Naive thymus-derived CD4-positive, alpha-beta T cell (primary cell): ENCODE measurements at places on chromosomes 7 and 10. TPM values are rescaled to one million over a fixed set of nuclear protein-coding genes. Genes with fewer than 3 reads are reported as not detected.
A peak's percentile ranks its signal among the peaks of the same experiment; 100 is the strongest.

GRCh38 chr7:80347173-80347572 is 164.7 kb downstream of the GNAT3 start:
- no peak for DNase-seq

DNA sequence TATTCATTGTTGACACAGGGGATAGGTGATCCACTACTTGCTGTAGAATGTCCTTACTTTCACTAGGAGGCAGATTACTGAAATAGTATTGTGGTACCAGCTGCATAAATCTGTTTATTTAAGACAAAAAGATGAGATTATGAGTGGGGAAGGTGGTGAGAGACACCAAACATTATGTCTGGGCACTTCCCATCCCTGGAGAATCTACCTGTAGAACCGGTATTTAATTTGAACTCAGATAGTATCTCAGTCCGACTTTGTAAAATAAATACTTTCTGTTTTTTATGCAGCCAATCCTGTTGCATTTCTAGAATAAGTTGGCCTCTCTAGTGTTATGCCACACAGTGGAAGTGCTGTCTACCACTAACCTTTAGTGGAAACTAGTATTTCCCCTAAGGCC is 13.4 kb downstream of the BCCIP start:
- DNase-seq: no peak

DNA sequence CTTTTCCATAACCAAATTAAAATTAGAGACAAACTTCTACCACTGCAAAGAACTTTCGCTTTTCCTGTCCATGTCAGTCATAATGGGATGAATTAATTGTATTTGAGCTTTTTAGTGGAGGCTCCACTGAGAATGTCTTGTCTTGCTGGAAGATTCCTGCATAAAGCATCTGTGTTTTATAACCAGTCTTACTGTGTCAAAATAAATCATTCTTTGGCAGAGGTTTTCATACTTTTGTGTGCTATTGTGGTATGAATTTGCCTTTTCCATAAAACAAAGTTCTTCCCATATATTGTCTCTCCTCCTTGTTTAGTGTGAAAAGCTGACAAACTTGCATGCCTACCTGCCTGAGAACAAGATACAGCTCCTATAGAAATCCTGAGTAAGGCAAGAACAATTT is 124.8 kb upstream of the CCDC6 start:
- DNase-seq: no peak

DNA sequence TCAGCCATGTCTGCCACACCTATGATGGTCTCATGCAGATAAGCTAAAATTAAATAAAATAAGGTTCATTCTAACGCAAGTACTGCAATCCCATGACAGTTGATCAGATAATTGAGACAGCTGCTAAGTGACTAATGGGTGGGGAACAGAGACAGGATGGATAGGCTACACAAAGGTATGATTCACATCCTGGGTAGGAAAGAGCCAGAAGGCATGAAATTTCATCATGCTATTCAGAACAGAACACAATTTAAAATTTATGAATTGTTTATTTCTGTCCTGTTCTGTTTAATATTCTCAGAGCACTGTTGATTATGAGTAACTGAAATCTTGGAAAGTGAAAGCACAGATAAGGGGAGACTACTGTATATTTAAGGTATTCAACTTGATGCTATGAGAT is 381.8 kb upstream of the SORCS1 start:
- DNase-seq: no peak

GRCh38 chr10:44706745-44707144 is 204.4 kb upstream of the TMEM72 start:
- no peak for DNase-seq

GRCh38 chr7:130349911-130350782 is 5.5 kb downstream of the CPA5 start:
- DNase-seq: no peak

DNA sequence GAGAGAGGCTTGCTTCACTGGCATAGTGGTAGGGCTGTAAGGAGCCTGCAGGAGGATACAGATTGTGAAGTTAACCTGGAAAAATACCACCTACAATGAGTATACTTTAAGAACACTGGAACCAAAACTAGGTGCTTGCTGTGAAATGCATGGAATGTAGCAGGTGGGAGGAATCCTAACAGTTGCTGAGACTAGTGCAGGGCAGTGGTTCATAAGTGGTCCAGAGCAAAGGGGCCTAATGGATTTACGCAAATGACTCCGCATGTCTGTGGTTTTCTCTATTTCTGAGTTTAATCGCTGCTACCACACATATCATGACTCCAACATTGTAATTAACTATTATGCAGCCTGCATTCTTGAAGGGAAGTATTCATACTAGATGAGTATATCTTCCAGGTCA is 218.4 kb downstream of the CHRM2 start:
- DNase-seq: no peak

DNA sequence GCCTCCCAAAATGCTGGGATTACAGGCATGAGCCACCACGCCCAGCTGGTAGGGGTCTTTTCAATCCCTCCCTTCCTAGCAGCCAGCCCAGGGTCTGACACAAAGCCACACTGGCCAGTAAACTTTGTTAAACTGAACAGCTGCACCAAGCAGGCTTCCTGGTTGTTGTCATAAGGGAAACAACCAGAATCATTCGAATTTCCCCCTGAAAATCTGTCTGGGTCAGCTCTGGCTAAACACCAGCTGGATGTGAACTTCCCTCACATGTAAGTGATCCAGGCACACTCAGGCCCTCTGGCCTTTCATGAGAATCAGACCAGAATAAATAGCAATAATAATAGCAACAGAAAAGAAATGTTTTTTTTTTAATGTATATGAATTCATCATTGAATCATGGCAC is 7.4 kb downstream of the IMPDH1 start:
- no peak for DNase-seq

DNA sequence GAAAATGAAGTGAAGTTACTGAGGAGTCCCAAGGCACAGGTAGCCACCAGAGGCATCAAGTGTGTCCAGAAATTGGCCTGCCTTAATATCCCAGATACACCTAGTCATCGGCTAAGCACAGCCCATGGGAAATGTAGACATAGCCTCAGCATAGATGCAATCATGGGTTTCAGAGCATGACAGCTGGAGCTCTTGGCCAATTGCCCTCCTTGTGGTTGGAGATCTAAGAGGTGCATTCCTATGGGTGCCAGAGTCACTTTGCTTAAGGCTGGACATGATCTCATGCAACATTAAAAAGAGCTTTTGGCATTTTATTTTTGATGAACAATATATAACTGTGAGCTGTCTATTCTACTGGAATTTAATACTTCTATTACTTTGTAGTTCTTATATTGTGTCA is 758.0 kb upstream of the LRRTM3 start:
- DNase-seq: no peak

DNA sequence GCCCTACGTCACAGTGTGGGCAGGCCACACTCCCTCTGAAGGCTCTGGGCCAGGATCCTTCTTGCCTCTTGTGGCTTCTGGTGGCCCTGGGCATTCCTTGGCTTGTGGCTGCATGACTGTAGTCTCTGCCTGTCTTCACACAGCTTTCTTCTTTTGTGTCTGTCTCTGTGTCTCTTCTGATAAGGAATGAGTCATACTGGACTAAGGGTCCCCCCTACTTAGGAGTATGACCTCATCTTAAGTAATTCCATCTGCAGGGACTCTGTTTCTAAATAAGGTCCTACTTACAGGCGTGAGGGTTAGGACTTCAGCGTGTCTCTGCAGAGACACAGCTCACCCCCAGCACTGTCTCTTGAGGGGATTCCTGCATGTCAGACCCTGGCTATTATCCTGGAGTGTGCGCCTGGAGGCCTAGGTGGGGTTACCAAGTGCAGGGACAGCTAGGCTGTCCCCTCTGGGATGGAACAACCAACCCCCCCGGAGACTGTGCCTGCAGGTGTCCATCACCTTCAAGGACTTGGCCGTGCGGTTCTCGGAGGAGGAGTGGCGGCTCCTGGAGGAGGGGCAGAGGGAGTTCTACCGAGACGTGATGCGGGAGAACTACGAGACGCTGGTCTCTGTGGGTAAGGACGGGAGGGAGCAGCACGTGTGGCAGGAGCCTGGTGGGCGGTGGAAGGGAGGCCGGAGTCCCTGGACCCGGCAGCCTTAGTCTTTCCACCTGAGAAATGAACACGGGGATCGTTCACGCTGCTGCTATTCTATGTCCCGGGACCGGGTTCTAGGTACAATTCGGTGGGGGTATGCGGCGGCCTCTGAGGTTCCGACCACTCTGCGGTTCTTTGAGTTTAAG is 54.1 kb downstream of the ZNF467 start:
- DNase-seq: no peak

- DNase-seq: peak; percentile 63
Measured at GRCh38 chr10:113385021-113385999, 167.5 kb upstream of the HABP2 start.

GRCh38 chr7:17234398-17235031 is 63.9 kb upstream of the AHR start:
- DNase-seq: peak; percentile 80

GRCh38 chr7:15158141-15158810 is 255.7 kb upstream of the DGKB start:
- no peak for DNase-seq

GRCh38 chr7:127245607-127246006 is 7.1 kb downstream of the GRM8 start:
- no peak for DNase-seq

DNA sequence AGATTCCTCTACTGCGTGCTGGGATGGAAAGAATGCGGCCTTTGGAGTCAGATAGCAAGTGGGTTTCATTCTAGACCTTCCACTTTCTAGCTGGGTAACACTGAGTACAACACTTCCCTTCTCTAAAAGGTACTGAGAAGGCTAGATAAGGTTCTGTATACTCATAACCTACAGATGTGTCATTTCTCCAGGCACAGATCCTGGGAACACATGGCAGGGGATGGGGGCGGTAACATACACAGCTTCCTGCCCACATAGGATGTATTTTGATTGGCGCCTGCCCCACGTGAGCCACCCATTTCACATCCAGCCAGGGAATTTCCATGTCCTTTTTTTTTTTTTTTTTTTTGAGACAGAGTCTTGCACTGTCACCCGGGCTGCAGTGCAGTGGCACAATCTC is 31.8 kb downstream of the KLRG2 start:
- DNase-seq: no peak

- no peak for DNase-seq
Measured at GRCh38 chr10:19826712-19827111, 10.5 kb downstream of the PLXDC2 start.

GRCh38 chr10:76311752-76312636 is 880.6 kb downstream of the LRMDA start:
- DNase-seq: no peak

- DNase-seq: peak; percentile 33
Measured at GRCh38 chr10:70925377-70926225, 37.2 kb upstream of the PCBD1 start.

- DNase-seq: no peak
Measured at GRCh38 chr7:141754939-141755338, 9.0 kb upstream of the TAS2R3 start.

GRCh38 chr10:111873621-111874135 is 309.9 kb downstream of the GPAM start:
- no peak for DNase-seq

GRCh38 chr10:6382081-6382480 is 179.3 kb downstream of the PFKFB3 start:
- peak; percentile 41 for DNase-seq

- DNase-seq: no peak
Measured at GRCh38 chr10:114166043-114166442, 8.0 kb downstream of the CCDC186 start.

GRCh38 chr7:37782166-37782565 is 66.2 kb upstream of the NME8 start:
- no peak for DNase-seq

DNA sequence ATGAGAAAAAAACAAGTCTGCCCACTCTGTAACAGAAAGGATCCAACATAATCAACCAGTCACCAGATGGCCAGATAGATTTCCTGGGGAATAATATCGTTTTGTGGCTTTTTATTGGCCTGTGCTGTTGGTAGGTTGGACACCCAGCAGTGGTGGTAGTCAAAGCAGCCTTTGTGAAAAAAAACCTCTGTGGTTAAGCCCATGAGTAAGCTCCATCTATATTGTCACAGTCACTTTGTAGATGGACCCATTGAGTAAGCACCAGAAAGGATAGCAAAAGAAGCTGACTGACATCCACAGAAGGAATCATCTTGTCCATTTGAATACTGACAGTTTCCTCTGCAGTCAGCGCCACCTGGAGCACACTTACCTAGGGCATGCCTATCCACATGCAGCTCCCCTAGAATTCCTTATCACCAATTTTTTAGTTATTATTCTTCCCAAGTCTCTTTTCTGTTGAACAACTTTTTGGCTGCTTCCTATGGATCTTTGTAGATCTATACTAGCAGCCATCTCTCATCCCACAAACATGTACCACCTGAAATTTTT is 96.9 kb downstream of the IQUB start:
- no peak for DNase-seq

DNA sequence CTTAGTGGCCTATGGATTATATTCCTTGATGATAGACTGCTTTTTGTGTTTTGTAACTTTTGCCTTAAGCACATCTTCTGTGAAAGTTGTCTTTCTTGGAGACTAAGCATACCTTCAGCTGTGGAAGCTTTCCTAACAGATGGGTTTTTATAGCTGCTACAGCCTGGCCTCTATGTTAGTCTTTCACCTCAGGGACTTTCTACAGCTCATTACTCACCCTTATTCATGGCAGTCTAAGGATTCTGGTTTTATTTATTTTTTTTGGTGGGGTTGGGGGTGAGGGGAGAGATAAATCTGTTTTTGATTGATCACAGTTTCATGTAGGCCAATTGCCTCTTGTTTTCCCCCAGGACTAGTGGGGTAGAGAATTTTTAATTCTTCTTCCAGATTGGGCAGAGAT is 219.9 kb downstream of the DKK1 start:
- no peak for DNase-seq

Gene SYT15
- 1.2 TPM for total RNA-seq

Gene EPC1
- total RNA-seq: 149 TPM

Gene TAS2R5
- 9.1 TPM for total RNA-seq

Gene HMX3
- total RNA-seq: not detected

Gene CCL24
- total RNA-seq: not detected in 2 replicates

Gene CLEC5A
- 1.1 TPM for total RNA-seq

Gene NODAL
- total RNA-seq: not detected

Gene NKX2-3
- total RNA-seq: not detected in 2 replicates

Gene TMEM184A
- 0.05 TPM for total RNA-seq

Gene SUN3
- total RNA-seq: 1.5 TPM

Gene KIAA1549
- not detected for total RNA-seq

Gene JCAD
- total RNA-seq: not detected

Gene FANK1
- total RNA-seq: 0.35 TPM

Gene HGF
- total RNA-seq: 4.3 TPM

Gene ZNF248
- total RNA-seq: 23.2 TPM

Gene LRRD1
- total RNA-seq: not detected

Gene ENTPD1
- total RNA-seq: 0.89 TPM
